ENCODE measurements at places on chromosomes 1 and 21.
A peak's percentile ranks its signal among the peaks of the same experiment; 100 is the strongest.

DNA sequence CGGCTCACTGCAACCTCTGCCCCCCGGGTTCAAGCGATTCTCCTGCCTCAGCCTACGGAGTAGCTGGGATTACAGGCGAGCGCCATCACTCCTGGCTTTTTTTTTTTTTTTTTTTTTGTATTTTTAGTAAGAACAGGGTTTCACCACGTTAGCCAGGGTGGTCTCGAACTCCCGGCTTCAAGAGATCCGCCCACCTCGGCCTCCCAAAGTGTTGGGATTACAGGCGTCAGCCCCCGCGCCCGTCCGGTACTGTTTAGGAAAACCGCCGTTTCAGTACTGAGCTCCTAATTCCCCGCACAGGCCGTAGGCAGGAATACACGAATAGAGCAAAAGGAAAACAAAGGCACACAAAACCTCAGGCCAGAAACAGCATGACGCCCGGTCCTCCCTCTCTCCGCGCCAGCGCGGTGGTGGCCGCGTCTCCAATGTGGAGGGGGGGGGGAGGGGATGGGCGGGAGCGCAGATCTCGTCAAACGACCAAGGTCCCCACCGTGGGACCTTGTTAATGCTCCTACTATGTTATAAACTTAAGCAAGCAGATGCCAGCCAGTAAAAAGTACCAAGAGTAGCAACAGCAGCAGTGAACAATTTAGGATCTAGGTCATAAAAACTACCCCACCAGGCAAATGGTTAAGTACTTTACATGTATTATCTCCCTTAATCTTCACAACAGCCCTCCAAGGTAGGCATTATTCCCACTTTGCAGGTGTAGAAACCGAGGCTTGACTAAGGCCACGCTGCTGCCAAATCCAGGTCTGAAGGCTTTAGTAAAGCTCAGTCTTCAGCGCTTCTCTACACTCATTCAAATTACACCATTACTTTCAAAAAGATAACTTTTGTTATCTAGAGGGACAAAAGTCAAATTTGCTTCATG is 648 bp upstream of the ADAR start:
- no peak for DNase-seq

- no peak for DNase-seq
These were observed 93.6 kb downstream of the CRYAA start for GRCh38 chr21:43262427-43262826.

- DNase-seq: no peak
These were observed 35.5 kb downstream of the ZBTB17 start for GRCh38 chr1:15940110-15941043.

DNA sequence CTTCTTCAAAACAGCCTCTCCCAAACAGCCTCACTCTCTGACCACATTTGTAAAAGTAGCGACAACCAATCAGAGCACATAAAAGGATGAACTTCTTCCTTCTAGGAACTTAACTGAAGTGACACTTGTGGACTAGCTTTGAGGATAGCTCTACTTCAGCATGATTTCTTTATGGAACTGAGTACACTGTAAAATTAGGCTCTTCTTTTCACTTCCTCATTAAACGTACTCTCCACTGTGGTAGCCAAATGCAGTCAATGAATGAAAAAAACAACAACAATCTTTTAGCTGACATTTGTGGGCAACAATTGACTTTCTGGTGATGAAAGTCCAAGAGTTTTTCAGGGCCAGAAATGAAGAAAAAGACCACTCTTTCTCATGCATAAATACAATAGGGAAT is 9.6 kb downstream of the LRRC53 start:
- DNase-seq: no peak

- no peak for DNase-seq
These were observed 8.4 kb downstream of the PDIK1L start for GRCh38 chr1:26119892-26120608.

DNA sequence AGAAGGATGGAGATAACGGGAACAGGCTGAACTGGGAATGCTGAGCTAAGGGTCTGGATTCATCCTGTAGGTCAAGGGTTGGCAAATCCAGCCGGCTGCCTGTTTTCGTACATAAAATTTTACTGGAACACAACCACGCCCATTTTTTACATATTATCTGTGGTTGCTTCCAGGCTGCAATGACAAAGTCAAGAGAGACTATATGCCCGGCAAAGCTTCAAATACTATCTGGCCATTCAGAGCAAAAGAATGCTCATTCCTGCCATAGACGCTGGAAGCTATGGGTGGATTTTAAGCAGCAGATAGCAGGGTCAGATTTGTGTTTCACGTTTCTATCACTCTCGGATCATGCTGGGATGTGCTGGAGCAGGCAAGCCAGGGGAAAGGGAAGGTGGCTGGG is 137.9 kb upstream of the EDN2 start:
- DNase-seq: no peak

DNA sequence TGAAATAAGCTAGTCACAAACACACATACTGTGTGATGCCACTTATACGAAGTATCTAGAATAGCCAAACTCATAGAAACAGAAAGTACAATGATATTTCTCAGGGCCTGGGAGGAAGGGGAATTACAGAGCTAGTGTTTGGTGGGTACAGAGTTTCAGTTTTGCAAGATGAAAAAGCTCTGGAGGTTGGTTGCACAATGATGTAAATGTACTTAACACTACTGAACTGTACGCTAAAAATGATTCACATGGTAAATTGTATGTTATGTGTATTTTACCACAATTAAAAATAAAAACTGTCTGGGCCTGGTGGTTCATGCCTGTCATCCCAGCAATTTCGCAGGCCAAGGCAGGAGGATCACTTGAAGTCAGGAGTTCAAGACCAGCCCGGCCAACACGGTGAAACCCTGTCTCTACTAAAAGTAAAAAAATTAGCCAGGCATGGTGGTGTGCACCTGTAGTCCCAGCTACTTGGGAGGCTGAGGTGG is 15.3 kb upstream of the FHAD1 start:
- DNase-seq: no peak

DNA sequence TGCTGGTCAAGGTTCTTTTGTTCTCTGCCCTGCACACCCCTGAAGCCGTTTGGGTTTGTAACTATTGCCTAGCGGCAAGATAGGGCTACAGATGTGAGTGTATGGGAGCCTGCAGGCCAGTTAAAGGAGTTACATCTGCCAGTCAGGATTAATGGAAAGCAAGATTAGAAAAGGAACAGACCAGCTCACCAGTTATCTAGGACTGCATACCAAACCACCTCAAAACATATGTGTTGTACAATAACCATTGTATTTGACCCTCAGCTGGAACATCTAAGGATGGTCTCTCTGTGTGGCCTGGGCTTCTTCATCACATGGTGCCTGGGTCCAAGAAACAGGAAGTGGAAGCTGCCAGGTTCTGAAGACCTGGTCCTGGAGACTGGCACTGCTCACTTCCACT is 52.5 kb upstream of the FBXO28 start:
- no peak for DNase-seq

- DNase-seq: no peak
These were observed 118.7 kb downstream of the SIK1 start for GRCh38 chr21:43308101-43308814.

GRCh38 chr1:8003438-8004112 is 22.5 kb downstream of the ERRFI1 start:
- DNase-seq: no peak

DNA sequence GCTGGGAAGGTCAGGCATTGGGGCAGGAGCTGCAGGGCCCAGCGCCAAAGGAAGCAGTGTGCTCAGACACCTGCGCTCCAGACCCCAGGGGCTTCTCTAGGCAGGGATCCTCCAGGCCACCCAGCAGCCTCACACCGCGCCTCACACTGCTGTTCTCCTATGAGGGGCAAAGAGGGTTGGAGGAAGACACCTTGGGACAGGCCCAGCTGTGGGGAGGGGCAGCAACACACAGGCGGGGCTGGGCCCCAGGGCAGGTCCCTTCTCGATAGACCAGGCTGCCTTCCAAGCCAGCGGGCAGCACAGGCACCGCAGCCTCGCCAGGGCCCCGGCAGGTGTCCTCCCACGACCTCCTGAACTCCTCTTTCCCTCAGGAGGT is 20.7 kb upstream of the PRSS38 start:
- DNase-seq: no peak

DNA sequence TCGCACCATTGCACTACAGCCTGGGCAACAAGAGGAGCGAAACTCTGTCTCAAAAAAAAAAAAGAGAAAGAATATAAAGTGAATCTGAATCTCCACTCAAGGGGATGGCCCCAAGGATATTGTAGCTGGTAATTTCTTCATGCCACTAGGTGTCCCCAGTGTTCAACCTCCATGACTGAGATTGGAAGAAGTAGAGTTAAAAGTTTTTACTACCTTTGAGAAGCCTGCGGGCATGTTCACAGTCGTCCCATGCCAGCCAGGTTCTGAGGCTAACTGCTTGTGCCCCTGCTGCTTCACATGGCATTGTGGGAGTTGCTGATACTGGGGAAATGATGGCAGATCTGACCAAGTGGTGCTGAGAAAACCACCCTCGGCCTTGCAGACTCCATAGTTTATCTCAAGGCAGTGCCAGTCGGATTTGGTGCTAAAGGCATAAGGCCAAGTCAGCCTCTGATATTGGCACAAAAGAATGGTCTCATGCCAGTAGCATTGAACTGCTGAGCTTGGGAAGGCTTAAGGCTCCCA is 10.8 kb upstream of the SHISA4 start:
- DNase-seq: no peak

GRCh38 chr1:56831871-56832693 is 12.9 kb upstream of the FYB2 start:
- peak; percentile 35 for DNase-seq

- DNase-seq: no peak
These were observed 126.2 kb upstream of the SMYD2 start for GRCh38 chr1:214154596-214155292.

- no peak for DNase-seq
These were observed 17.1 kb upstream of the PARP1 start for GRCh38 chr1:226425004-226425378.

GRCh38 chr1:13730751-13731482 is 30.9 kb downstream of the PRDM2 start:
- peak; percentile 90 for DNase-seq

DNA sequence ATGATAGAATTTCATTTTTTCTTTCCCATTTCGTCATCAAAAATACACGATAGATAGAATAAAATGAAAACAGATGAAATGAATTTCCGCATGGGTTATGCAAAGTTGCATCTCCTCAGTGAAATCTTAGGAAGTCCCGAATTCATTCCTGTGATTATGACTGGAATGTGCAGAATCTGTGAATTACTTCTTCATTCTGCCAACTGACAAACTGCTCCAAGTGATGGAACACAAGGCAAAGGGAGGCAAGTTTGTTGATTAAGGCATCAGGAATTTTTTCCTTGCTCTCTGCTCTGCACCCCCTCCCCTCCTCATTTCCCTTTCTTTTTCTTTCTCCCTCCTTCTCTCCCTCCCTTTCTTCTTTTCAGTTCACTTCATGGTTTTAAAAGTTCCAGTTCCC is 37.0 kb upstream of the ADGRL4 start:
- no peak for DNase-seq

GRCh38 chr21:45339421-45340402 is 52.0 kb upstream of the POFUT2 start:
- DNase-seq: no peak

DNA sequence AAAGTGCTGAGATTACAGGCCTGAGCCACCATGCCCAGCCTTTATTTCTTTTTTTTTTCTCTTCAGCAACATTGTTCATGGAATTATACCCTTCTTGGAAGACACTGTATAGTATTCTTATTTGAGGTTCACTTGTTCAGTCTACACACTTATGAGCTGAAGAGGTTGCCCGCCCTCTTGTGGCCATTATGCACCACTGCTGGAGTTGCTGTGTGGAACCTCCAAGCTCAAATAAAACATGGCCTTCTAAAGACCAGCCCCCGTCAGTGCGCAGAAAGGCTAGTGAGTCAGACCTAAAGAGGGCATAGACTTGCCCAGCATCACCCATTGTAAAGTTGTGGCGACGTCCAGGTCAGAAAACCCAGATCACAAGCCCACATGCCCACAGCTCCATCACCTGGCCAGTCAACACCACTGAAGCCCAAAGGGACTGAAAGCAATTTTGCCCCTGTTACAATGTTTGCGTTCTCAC is 20.4 kb downstream of the LURAP1 start:
- peak; percentile 37 for DNase-seq

DNA sequence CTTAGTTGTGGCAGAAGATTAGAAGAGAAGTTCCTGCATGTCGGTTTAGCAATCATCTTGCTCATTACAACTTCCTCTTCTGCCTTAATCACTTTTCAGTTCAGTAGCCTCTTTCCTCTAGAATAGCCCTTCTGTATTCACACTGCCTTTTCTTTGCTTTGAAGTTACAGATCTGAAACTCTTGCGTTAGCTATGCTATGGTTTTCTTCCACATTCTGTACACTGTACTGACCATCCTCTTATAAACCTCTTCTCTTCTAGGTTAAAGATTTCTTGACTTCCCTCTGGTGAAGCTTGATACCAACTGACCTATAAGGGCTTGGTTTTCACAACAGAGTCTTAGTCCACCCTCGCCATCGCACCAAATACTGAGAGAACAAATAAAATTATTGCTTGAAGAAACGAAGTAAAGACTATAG is 35.0 kb downstream of the C21orf91 start:
- DNase-seq: no peak

GRCh38 chr1:164557270-164557669 is 1.7 kb upstream of the PBX1 start:
- DNase-seq: no peak

GRCh38 chr1:65388908-65389695 is 31.4 kb upstream of the LEPR start:
- DNase-seq: no peak

DNA sequence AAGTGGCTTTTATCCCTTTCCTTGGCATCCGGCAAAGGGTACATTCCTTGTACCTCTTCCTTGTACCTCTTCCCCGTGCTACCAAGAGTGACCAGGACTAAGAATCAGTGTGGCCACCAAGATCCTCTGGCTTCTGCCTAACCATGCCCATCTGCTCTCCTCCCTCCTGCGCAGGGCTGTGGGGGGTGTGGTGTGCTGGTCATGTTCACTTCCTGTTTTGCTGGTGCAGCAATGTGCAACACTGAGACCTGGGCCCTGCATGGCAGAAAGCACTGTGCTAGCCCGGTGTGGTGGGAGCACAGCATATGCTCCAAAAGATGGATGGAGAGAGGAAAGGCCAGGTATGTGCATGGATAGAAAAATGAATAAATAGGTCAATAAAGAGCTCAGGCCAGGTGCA is 33.3 kb upstream of the TENT5C start:
- peak; percentile 38 for DNase-seq

All from stimulated activated naive B cell treated with anti-CD40 and anti-IgM and Interleukin-4, amounts not matched to agents 10 μg/mL and 1 μg/mL and 100 μg/mL, for 72 hours (primary cell).